ENCODE measurements at places on chromosomes 4 and X.

DNA sequence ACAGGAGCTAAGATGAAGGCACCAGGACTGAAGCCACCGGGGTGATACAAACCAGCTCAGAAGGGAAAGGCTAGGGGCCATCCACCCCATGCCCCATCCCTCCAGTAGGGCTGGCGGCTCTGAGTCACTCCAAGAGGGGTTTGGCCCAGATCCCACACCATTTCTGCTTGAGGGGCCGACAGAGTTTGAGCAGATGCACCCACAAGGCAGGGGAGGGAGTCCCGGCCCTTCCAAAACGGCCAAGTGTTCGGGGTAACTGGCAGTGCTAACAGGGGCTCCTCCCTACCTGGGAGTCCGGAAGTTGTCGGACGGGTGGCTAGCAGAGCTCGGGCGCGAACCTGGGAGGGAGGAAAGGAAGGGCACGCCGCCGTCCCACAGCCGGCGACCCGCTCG lies 412 bp downstream of the SLC10A3 start:
- peak; percentile 64 for DNase-seq

- DNase-seq, result no peak
Observed at GRCh38 chr4:16722416-16722815, 176.0 kb downstream of the LDB2 start.

GRCh38 chr4:123564758-123565346 lies 168.3 kb downstream of the SPRY1 start:
- DNase-seq, result peak; percentile 75

DNA sequence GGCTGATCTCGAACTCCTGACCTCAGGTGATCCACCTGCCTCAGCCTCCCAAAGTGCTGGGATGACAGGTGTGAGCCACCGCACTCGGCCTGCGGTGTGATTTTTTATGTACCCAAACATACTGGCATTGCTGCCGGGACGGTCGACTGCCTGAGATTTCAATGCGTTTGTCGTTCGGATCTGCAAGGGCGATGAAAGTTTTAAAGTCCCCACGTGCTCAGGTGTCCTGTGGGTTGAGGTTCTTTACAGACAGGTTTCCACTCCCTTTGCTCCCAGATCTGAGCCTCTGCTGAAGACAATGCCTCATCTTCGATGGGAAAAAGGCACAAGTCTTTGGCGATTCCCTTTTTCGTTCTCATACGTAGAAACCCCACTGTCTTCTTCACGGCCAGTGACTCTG lies 78.1 kb upstream of the SHOX start:
- no peak for DNase-seq

DNA sequence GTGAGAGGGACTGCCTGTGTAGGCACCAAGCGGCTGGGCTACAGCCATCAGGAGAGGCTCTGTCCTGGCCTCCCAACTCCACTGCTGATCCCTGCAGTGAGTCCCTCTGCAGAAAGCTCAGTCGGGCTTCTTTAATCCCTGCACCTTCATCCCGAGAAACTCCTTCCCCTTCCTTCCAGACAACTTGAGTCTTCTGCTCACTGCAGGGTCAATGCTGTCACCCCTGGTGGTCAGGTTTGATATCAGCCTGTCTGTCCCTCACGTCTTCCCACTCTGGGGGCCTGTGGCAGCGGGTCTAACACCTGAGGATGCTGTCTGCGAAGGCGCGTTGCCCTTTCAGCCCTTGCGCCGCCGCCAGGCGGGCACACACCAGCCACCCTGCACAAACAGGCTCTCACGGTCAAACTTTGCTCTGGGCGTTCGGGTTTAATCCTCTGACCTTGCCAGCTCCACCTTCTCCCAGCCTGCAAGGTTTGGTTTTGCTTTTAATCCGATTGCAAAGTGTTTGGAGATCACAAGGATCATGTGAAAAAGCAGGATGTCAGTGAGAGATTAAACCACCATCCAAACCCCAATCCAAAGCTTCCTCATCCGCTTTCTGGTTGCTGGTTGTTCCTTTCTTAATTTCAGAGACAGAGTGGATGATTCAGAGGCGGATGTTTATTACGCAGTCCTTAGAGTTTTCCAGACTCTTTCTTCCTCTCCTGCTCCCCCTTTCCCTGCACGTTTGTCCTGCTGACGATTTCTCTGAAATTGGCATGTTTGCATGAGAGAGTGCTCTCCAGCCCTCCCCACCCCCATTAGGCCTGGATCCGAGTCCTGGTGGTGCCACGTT lies 74.8 kb upstream of the SLC34A2 start:
- no peak for DNase-seq

DNA sequence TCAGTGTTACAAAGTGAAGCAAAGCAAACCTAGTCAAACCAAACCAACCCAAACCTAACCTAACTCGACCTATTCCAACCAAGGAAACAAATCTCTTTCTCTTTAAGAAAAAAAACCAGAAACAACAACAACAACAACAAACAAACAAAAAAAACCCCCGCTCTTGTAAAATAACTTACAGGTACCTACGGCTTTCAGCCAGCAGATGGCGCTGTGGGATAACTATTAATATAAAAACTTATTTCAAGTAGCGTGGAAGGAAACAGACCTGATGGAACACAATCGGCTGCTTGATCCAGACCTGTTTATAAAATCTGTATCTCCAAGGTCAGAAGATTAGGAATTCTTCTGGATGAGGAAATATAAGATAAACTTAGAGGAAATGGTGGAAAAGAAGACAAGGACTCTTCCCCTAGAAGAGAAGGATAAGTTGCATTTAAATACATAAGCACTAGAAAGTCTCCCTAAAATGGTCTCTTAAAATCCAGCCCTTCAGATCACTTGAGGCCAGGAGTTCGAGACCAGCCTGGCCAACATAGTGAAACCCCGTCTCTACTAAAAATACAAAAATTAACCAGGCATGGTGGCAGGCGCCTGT lies 34.4 kb upstream of the CDKL5 start:
- peak; percentile 70 for DNase-seq

GRCh38 chrX:12777670-12778069 lies 13.5 kb upstream of the PRPS2 start:
- no peak for DNase-seq
